SHP77 treated with DMSO at 0.1 percent for 48 hours (cell line): ENCODE measurements at places on chromosomes 3 and 15.
A peak's percentile ranks its signal among the peaks of the same experiment; 100 is the strongest.

- peak; percentile 15 for DNase-seq
Observed at GRCh38 chr3:32340611-32341365, 50.9 kb upstream of the CMTM7 start.

GRCh38 chr15:56234804-56235203 is 8.9 kb downstream of the RFX7 start:
- no peak for DNase-seq

- no peak for DNase-seq
Observed at GRCh38 chr3:124800511-124801258, 70.4 kb downstream of the UMPS start.

DNA sequence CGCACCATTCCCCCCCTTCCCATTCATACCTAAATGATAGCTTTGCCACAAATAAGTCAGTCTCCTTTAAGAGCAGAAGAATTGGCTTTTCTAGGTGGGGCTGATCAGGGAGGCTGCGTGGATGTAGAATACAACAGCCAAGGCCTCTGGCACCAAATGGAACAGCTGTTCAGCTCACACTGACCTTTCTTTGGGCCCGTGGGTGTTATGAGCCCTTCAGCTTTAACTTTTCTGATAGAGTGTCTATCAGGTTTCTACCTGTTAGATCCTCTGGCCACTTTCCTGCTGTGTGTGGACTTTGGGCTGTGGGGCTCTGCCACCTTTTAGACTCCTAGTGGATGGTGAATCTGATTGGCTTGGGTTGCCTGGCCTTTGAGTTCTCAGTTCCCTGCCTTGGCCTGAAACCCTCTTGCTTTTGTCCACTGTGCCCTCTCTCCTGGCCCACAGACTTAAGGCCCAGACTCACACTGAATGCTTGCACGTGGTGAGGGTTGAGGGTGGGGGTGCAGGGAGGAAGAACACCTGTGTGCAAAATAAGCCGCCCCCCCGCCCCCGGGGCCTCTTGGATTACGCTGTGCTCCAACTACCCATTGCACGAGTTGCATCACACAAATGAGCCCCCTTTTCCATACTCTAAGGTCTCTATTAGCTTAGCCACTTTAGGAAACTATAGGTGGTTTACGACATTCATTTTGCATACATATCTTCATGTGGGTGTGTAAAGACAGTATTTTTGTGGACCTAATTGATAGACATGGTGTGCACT is 1.3 kb upstream of the RFX7 start:
- peak; percentile 74 for DNase-seq

DNA sequence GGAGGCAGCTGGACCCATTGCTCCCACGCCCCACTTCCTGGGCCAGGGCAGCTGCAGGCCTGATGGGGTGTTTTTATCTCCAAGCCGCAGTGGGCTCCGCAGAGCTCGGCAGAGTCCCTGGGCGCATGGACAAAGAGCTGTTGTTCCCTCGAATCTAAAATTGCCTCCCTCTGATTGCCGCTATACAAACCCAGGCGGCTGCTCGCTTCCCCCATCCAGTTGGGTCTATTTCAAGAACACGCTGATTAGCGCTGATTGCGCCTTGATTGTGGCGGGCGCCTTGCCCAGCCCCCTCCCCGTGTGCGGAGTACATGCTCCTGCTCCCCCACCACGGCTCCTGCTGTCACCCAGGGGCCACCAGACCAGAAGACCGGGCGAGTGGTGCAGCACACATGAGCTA is 43.4 kb upstream of the SLC6A1 start:
- no peak for DNase-seq

- DNase-seq: no peak
Observed at GRCh38 chr3:139104062-139104461, 59.4 kb upstream of the PRR23C start.

DNA sequence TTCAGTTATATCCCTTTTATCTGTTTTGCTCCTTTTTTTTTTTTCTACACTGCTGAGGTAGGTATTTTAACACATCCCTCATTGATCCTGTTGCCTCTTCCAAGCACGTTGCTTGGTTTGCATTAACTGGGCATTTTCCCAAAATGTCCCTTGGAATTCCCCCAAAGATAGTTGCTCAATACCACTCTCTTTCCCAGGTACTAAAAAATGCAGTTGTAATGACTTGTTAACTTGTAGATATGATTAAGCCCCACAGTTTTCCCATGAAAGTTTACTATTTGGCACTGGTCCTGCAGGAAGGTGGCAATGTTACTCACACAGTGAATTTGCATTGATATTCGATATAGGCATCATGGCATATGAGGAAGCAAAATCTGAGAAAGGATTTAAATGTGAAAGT is 67.1 kb downstream of the GRM7 start:
- no peak for DNase-seq

GRCh38 chr3:150775001-150775599 is 12.1 kb upstream of the SIAH2 start:
- DNase-seq: no peak

DNA sequence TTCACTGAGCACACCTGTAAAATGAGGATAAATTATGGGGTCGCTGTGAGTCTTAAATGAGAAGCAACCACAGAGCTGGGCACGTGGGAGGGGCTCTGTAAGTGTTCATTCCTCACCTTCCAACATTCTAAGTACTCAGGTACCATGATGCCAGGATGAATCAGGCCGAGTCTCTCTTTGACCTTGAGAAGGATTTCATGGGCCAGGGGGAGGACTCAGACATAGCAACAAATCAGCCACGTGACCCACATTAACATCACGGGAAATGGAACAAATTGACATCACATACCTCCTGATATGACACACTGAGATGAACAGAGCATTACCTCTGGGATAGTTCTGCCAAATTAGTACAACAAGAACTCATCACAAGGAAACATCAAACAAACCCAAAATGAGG is 35.2 kb upstream of the USP3 start:
- no peak for DNase-seq

DNA sequence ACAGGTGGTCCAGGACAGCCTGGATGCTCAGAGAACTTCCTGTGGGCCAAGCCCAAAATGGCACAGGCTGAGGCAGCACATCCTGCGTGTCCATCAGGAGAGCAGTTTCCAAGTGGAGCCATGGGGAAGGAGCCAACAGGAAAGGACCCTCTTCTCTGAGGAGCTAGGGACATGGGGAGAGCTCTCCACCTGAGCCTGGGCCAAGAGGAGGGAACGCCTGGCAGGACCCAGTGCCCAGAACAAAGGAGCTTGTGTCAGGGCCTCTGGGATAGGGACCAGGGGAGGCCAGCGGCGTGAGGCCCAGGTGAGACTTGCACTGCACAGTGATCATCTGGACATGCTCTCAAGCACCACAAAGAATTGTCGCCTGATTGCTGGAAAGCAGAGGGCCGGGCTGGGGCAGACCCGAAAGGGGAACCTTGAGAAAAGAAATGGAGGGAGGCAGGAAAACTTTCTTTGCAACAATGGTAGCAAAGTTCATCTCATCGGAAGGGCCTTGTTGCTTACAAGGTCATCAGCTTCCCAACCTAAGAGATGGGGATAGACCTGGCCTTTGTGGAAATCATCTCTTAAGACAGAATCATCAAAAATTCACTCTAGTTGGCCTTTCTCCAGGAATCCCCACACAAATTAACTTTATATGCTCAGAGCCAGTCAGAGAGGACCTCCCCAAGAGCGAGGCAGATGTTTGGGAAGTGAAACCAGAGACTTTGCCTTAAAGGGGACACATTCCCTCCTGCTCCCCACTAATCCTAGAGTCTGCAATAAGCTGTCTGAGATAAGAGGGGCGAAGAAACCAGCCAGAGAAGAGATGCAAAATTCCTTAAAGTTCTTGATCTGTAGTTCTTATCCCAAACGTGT is 47.7 kb upstream of the HES1 start:
- no peak for DNase-seq

DNA sequence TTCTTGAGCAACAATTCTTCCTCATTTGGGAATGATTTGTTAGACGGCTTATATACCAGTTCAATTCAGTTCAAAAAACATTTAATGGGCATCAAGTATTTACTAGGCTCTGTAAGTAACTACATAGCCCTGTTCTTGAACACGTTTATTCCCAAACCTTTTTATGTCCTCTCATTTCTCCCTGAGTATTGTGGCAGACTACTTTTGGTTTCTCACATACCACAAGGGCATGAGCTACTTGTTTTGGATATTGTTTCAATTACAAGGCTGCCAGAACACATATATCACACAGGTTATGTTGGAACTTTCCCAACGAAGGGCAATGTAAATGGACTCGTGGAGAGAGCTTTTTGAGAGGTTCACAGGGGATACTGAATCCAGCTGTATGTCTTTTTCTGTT is 363.8 kb upstream of the NAALADL2 start:
- no peak for DNase-seq

- no peak for DNase-seq
Observed at GRCh38 chr15:101250873-101251829, 697 bp downstream of the CHSY1 start.
